ENCODE measurements at places on chromosomes 2 and 18. TPM values are rescaled to one million over a fixed set of nuclear protein-coding genes. Genes with fewer than 3 reads are reported as not detected.

DNA sequence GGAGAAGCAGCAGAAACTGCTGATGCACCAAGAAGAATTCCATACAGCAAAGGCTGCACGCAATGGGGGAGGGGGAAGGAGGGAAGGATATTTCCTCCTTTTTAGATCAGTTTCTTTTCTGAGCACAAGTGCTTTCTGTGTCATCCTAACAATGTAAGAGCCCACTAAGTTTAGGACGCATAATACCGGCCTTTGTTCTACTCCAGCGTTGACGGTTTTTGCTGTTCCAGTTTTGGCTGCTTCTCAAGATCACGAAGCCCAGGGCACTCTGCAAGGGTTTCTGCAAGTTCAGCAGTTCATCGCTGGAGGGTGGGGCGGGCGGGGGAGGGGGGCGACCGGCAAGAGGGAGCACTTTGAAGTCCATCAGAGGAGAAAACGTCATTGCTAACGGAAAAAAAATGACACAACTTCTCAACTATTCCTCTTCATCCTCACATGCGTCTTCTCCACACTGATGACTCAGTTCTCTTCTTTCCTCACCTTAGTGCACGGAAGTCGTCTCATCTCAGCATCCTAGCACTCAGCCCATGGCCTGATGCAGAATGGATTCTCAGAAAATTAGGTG, 8.7 kb downstream of the FAM178B start:
- no peak for DNase-seq

Gene C2orf78
- not detected for total RNA-seq

- DNase-seq = no peak
Observed at GRCh38 chr2:36544638-36545338, 53.2 kb downstream of the FEZ2 start.

GRCh38 chr2:39778775-39779340, at the start of gene THUMPD2:
THUMPD2 (minus strand) TSS chr2:39779258; CDS start chr2:39779239, 19 bp downstream.
- peak; percentile 91 for DNase-seq

Gene COLEC12
- total RNA-seq = 23.0 TPM

GRCh38 chr2:237165405-237166276, 80.0 kb downstream of the COPS8 start:
- no peak for DNase-seq

- no peak for DNase-seq
Observed at GRCh38 chr2:232000439-232000838, 38.9 kb downstream of the DIS3L2 start.

DNA sequence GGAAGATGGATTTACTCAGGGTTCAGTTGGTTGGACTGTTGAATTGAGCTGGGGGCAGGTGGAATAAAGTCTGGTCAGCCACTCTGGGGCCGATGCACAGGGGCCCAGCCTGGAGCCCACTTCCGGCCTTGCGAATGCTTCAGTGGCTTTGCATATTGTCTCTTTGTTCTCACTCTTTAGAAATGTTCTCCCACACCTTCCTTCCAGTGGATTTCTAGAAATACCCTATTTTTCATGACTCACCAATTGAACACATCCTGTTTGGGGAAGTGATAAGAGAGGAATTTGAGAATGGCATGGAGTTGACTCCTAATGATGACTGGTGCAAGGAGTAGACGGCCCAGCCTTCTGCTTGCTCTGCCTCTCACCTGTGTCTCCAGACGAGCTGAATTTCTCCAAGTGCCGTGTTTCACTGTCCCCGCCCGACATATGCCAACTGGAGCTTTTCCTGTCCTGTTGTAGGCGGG, 28.1 kb downstream of the ASAP2 start:
- peak; percentile 34 for DNase-seq

Gene FBXO15
- total RNA-seq = not detected

GRCh38 chr18:26926066-26926675, 60.7 kb upstream of the AQP4 start:
- no peak for DNase-seq

DNA sequence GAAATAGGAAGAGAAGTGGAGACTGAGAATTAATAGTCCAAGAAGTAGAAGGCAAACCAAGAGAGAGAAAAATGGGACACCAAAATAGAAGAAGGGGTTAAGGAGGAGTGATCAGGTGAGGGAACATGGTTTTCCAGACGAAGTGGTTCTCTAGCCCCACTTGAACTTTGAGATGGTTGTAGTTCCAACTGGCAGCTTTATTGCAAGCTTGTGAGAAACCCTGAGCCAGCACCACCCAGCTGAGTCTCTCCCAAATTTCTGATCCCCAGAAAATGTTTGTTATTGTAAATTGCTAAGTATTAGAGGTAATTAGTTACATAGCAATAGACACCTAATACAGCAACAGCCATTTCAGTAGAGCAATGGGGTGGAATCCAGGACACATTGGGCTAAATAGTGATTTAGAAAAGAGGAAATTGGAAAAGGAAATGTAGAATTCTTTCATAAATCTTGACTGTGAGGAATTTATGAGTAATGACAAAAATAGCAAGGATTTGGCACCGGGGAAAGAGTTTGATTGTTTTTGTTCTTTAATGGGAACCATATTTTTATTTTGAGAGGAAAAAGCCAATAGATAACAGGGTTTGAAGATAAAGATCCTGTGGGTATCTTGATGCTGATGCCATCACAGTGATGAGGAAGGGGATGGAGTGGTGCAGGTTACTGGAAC, 62.1 kb upstream of the XDH start:
- no peak for DNase-seq

GRCh38 chr2:18950361-18950851, 361.0 kb upstream of the NT5C1B start:
- no peak for DNase-seq

Gene LRRC30
- total RNA-seq = not detected

DNA sequence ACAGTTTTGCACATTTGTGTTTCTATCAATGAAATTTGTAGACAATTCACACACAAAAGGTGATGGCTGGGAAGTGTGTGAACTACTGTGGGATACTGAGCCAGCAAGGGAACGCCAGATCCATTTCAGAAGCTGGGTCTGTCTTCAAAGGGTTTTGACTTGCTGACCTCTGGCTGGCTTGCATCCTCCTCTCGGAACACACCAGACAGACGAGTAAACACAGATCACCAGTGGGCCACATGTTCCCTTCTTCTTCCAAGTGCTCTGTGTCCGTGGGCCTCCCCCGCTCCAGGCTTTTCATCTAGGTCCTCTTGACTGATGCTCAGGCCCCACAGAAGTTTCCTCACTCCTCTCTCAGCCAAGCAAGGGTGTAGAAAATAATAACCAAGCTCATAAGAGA, 122.2 kb upstream of the OSR1 start:
- DNase-seq = no peak

DNA sequence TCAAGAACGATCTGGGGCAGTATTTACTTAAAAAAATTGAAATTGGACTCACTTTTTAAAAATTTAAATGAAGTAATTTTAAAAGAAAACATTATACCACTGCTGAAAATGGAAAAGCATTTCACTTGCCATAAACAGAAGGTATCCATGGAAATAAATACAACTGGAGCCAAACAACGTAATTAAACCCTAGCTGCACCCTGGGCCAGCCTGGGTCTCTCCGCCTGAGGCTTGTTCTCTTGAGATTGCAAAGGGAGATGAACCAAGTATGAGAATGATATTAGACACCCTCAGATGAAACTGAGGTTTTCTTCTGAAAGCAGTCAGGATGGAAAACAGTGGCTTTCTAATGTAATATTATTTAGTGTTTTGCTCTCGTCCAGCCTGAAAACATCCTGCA, 264.4 kb downstream of the KCNE4 start:
- no peak for DNase-seq

DNA sequence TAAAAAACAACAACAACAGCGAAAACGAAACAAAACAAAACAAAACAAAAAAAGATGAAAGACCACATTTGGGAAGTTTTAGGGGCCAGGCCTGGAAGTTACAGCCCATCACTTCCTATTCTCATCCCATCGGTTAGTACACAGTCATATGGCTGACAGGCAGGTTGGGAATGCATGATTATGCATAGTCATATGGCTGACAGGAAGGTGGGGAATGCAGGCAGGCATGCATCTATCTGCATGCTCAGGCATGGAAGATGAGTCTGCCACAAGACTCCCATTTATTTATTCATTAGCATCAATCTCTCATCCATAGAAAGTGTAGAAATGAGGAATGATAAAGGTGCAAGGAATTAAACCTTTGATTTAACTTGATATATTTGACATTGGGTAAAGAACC, 325.3 kb upstream of the MEX3C start:
- DNase-seq = no peak

DNA sequence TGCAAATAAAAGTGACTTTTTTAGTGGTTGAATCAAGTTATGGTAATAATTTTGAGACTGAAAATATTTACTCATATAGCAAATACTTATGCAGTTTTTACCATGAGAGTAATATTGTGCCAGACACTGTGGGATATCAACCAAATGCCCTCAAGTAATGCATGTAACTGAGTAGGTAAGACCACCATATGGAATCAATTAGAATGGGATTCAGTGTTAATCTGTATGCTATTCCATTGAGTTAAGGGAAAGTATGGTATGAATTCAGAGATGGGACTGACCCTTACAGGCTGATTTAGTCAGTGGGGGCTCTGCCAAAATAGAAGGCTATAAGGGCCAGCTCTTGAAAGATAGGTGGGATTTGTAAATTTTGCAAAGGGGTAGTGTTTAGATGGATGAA, 131.6 kb downstream of the CCDC85A start:
- DNase-seq = no peak

- no peak for DNase-seq
Observed at GRCh38 chr18:60018618-60019462, 119.0 kb downstream of the PMAIP1 start.

Gene GKN1
- not detected for total RNA-seq

- no peak for DNase-seq
Observed at GRCh38 chr2:206635015-206635414, 7.3 kb upstream of the FAM237A start.

DNA sequence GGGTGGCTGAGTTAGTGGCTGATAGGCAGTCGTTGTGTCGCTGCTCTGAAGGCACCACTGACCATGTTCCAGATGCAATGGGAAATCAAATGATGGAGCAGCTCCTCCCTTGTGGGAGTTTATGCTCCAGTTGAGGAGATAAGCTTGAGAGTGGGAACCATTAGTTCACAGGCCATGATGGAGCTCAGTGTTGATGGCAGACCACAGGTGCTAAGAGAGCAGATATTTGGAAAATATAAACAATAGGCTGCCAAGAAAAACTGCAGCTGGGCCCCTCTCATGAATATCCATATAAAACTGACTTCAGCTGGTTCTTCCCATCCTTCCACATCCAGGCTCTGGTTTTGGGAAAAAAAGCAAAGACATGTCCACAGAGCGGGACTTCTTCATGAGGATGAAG, 63.1 kb downstream of the EPAS1 start:
- DNase-seq = no peak

GRCh38 chr2:163984986-163985385, 249.2 kb upstream of the FIGN start:
- DNase-seq = no peak

DNA sequence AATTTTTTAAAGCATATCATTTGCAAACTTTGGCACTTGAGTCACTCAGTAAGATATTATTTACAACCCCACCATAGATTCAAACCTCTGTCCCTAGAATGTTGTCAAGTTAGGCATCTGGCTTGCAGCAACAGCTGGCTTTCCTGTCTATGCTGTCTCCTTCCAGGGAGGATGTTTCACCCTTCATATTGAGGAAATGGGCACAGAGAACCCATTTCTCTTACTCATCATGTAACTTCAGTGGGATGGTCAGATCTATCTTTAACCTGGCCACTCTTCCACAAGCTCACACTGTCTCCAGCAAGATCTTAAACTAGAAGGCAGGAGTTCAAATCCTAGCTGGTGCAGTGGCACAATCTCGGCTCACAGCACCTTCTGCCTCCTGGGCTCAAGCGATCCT, 15.8 kb downstream of the LCT start:
- DNase-seq = no peak
